ENCODE measurements at places on chromosomes 6 and 20. TPM values are rescaled to one million over a fixed set of nuclear protein-coding genes. Genes with fewer than 3 reads are reported as not detected.

UNC5CL gene
- 0.16 TPM for total RNA-seq

GRCh38 chr20:24782801-24783630, 166.1 kb upstream of the CST7 start:
- DNase-seq = no peak

- DNase-seq = no peak
Observed at GRCh38 chr20:48861444-48861843, 33.6 kb upstream of the PREX1 start.

DNA sequence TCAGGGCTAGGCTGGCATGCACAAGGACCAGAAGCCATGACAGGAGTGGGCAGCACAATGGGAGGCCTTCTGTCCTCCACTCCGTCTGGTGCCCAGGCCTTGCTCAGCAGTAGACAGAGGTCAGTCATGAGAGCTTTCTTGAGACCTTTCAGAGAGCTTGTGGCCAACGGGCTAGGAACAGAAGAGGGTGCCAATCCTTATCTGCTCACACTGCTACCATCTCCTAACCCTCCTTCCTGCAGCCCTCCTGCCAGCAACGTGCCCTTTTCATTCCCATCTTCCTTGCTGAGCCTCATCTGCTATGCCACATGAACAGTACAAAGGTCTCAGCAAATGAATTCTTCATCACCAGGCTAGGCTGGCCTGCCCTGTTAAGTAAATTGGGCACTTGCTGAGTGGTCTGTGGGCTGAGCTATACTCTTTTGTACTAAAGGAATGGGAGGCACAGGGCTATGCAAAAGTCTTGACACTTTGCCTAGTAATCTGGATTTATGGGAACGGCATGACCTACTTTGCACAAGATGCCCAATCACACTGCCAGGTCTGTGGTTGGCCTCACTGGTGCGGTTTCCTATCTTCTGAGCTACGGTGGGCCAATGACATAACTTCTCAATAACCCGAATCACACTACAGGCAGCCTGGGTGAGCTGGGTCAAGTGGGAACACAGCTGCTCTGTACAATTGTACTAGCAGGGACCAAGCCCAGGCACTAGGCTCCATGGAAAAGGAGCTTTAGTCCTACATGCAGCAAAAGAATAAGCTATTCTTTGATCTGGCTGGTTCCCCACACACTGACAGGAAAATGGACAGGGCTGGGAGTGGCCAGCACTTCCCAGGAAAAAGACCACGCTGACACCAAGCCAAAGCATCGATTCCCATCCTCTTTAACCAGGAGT, 47.8 kb downstream of the ELOVL5 start:
- no peak for DNase-seq

DNA sequence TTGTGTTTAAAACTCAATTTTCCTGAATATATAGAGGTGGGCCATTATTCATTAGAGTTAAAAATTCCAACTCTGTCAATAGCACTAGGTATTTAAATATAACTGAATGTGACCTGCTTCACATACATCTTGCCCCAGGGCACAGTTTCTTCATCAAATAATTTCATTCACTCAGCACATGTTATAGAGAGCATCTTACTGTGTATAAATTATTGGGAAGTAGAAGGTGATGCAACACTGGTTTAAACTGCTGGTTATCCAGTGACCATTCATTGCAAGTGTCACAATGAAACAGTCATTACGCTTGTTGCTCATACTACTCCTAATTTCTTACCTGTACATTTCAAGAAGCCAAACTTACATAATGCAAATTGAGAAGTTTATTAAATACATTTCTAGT, 93.4 kb downstream of the KHDRBS2 start:
- no peak for DNase-seq

DNA sequence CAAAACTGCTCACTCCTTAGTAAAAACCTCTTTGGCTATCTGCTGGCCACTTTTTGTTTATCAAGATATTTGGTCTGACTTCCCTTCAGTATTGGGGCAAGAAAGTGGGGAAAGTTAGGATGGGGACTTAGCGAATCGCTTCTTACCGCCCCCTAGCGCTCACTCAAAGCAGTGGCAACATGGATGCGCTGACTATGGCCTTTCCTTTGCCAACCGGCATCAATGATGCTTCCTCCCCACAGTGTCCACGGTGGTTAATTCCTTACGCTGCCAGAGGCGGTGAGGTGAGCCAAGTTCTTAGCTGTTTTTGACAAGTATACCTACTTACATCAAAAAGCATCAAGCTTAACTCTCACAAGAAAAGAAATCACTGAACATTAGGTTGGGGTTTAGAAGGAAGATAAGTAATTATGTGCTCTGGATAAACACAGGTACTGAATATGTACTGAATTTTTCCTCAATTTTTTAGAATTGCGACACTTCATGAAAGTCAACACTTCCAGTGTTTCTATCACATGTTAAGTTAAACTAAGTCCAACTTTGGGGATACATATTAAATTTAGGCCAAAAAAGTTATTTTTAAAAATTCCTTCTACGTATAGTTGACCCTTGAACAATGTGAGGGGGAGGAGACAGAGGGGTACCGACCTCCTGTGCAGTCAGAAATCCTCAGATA, 86.7 kb downstream of the GMDS start:
- peak; percentile 86 for DNase-seq

All from SK-MEL-5 (cell line).